ENCODE measurements at places on chromosomes 1 and 21.
A peak's percentile ranks its signal among the peaks of the same experiment; 100 is the strongest.

- ATAC-seq: no peak
These were observed 286.6 kb upstream of the FMN2 start for GRCh38 chr1:239805042-239805441.

GRCh38 chr1:206709322-206709721, 24.6 kb downstream of the MAPKAPK2 start:
- ATAC-seq: no peak

DNA sequence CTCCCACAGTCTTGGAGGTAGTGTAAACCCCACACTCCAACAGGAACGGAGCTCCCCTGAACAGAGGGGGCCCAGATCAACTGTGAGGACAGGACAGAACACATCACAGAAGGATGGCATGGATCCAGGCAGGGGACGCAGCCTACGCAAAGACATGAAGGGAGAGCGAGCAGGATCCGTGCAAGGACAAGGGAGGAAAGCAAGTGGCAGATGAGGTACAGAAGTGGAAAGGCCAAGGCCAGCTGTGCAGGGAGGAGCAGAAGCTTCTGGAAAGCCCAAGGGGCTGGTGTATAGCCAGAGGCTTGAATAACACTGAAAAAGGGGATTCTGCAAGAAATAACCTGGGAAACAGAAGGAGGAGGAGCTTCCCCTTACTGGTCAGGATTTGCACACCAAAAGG, 81.2 kb downstream of the SIPA1L2 start:
- no peak for ATAC-seq

GRCh38 chr1:170351366-170351946, 180.5 kb upstream of the GORAB start:
- no peak for ATAC-seq

- no peak for ATAC-seq
These were observed 522.5 kb downstream of the PTBP2 start for GRCh38 chr1:97243973-97244560.

GRCh38 chr1:1371746-1372711, 3.0 kb downstream of the AURKAIP1 start:
- peak; percentile 16 for ATAC-seq

DNA sequence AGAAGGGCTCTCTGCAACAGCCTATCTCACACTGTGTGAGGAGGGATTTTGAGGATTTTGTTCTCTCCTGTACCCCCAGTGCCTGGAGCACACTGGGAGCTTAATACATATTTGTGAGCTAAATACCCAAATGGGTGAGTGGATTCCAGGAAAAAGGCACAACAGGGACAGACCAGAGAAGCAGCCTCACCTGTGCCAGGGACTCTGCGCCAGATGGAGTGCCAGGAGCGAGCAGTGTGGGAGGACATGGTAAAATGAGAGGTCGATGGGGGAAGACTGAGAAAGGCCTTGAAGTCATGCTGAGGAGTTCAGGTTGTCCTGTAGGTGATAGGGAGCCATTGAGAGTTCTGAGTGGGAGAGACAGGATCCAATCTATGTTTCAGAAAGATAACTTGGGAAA, 11.0 kb upstream of the KCNA2 start:
- ATAC-seq: no peak

- ATAC-seq: no peak
These were observed 288.4 kb upstream of the RGS18 start for GRCh38 chr1:191869790-191870312.

DNA sequence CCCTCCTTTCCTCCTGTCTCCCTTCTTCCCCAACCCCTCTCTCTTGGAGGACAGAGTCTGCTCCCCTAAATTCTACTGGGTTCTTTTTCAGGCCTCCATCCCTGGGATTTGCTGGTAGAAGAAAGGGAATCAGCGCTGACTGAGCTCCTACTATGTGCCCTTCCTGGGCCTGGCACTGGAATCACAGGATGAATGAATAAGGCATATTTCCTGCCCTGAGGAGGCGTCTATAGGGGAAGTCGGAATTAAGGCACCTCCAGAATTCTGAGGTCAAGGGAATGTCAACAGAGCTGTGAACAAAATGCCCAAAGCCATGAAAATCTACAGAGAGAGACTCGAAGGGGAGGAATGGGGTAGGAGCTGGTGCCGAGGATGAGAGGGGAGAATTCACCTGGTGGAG, 17.4 kb upstream of the BTG2 start:
- ATAC-seq: no peak
